Astrocyte of the spinal cord (primary cell): ENCODE measurements at places on chromosomes 16 and 17.

DNA sequence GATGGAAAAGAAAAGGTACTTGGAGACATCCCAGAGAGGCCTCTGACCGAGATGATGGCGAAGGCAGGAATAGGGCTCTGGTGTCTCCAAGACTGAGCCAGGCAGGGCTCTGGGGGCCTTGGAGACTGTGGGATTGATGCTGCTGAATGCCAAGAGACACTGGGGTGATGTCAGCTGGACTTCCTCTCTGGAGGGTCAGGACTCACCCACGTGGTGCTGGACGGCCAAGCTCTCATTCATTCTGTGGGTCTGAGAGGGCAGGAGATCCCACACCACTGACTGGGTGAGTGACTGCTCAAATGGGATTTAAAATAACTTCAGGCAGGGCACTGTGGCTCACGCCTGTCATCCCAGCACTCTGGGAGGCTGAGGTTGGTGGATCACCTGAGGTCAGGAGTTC, 64.8 kb downstream of the NT5M start:
- DNase-seq = no peak

DNA sequence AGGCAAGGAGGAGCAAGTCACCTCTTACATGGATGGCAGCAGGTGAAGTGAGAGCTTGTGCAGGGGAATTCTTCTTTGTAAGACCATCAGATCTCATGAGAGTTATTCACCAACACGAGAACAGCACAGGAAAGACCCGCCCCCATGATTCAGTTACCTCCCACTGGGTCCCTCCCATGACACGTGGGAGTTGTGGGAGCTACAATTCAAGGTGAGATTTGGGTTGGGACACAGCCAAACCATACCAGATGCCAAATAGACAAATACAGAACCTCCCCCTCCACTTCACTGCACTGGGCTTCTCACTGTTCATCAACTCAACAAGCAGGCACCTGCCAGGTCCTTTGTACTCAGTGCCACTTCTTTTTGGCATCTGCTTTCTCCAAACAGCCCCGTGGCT, 100.2 kb downstream of the WSCD1 start:
- DNase-seq = no peak

DNA sequence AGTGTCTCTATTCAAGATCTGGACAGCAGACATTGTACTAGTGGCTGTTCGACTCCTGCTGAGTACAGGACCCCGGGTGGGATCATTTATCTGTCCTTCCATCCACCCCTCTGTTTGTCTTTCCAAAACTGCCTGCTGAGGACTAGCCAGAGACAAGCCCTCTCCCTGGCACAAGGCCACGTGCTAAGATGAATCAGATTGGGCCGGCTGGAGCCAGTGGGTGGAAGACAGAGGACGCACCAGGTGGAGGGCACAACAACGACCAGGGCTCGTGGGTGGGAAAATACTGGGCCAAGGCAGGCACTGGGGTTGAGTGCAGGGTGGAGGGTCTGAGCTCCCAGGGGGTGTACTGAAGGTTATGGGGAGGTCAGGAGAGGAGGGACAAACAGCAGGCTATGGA, 1.4 kb upstream of the CA7 start:
- peak; percentile 16 for DNase-seq

GRCh38 chr16:79092846-79093245, 507.7 kb downstream of the MAF start:
- no peak for DNase-seq

DNA sequence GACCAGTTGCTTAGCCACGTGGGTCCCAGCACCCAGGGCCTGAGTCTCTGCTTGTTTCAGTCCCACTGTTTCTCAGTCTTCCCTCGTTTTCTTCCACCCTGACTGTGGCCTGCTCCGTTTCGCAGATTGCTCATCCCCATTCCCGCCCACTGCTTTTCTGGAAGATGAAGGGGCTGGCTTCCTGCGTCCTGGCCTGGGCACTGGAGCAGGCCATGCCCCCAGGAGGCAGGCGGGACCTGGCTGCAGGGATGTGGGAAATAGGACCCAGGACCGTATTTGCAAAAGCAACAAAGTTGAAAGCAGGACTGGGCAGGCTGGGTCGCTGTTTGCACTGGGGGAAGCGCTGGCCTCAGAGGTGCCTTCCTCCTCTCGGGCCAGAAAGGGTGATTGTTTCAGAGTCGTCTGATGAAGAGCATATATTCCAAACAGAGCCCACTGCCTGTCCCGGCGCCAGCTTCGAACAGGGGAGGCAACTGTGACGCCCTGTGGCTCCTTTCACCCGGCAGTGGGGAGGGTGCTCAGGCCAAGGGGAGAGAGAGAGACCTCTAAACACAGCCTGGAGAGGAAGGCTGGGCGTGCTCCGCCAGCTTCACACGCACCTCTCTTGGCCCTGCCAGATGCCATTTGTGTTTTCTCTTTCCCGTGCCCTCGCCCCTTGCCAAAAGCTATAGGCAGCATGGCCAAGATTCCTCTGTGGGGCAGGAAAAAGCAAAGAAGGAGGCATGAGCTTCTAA, 108.6 kb downstream of the CMIP start:
- no peak for DNase-seq

DNA sequence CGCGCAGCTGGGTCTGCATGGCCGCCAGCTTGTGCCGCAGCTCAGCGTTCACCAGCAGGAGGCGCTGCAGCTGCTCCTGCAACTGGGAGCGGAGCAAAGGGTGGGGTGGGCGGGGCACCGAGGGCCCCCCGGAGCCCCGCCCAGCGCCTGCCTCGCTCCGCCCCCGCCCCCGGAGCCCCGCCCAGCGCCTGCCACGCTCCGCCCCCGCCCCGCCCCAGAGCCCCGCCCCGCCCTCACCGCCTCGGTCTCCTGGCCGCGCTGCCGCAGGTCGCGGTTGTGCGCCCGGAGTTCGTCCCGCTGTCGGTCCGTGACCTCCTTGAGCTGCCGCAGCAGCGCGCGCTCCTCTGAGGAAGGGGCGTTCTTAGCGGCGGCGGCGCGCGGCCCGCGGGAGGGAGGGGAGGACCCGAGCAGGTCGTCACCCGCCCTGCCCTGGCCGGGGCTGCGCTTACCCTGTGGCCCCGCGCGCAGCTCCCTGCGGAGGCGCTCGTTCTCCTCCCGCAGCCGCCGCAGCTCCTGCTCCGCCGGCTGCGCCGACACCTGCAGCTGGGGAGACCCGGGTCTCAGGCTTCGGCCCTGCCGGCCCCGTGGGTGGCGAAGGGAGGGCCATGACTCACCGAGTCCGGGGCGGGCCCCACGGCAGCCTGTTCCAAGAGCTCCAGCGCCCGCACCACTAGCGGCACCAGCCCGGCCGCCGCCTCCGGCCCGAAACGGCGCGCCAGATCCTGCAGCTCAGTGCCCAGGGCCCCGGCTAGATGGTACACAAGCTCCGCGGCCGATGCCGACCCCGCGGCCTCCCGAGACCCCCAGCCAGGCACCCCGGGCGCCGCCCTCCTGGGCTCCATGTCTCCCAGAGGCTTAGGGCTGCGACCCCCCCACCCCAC, 463 bp downstream of the RILP start:
- peak; percentile 94 for DNase-seq

- no peak for DNase-seq
Measured at GRCh38 chr16:10851512-10851911, 25.5 kb upstream of the CIITA start.

DNA sequence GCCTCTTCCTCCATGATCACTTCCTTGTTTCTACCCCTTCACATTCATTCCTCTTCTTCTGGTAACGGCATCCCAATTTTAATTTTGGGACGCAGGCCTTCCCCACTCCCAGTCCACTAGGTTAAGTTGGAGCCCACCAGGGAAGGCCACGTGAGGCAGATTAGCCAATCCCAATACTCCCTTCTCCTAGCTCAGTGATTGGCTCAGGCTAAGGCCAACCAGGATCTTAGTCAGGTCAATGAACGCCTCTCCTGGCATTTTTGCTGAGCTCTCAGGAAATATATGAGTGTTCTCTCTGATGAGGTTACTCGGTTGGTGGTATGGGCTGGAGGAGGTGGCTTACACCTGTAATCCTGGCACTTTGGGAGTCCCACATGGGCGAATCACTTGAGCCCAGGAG, 15.4 kb downstream of the SEZ6L2 start:
- DNase-seq = no peak

DNA sequence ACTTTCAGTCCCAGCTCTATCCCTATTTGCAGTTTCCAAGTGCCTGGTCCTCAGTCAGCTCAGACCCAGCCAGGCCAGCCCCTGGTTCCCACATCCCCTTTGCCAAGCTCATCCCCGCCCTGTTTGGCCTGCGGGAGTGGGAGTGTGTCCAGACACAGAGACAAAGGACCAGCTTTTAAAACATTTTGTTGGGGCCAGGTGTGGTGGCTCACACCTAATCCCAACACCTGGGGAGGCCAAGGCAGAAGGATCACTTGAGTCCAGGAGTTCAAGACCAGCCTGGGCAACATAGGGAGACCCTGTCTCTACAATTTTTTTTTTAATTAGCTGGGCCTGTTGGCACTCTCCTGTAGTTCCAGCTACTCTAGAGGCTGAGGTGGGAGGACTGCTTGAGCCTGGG, 1.7 kb downstream of the STH start:
- DNase-seq = no peak

GRCh38 chr17:38674749-38675615, at the start of gene EPOP:
Gene EPOP (minus strand): TSS chr17:38674957. CDS start chr17:38674495, 462 bp downstream.
- DNase-seq = peak; percentile 71

GRCh38 chr17:64095144-64095882, 34.6 kb downstream of the ERN1 start:
- DNase-seq = no peak

- DNase-seq = no peak
Measured at GRCh38 chr16:67395458-67396158, 2.3 kb upstream of the TPPP3 start.
